ENCODE measurements at places on chromosomes 4 and X.

- no peak for DNase-seq
Observed at GRCh38 chr4:6178757-6179156, 21.6 kb downstream of the JAKMIP1 start.

- no peak for DNase-seq
Observed at GRCh38 chr4:173195109-173195508, 26.5 kb downstream of the GALNT7 start.

- DNase-seq: no peak
Observed at GRCh38 chr4:53055274-53055673, 193.2 kb downstream of the RASL11B start.

DNA sequence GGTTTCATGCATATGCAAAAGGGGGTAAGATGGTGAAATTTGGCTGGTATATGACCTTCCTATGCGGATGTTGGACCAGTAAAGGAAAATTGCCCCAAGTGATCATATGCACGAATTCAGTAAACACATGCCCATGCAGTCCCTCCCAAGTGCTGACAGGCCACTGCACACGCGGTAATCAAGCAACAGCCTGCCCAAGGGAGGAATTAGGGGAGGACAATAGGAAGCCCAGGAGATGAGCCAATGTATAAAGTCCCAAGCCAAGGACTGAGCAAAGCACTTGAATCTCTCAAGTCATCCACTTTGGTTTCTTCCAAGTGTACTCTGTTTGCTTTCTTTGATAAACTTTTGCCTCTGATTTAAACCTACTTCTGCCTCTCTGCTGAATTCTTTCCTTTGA lies 21.1 kb downstream of the MAGEB16 start:
- DNase-seq: no peak

DNA sequence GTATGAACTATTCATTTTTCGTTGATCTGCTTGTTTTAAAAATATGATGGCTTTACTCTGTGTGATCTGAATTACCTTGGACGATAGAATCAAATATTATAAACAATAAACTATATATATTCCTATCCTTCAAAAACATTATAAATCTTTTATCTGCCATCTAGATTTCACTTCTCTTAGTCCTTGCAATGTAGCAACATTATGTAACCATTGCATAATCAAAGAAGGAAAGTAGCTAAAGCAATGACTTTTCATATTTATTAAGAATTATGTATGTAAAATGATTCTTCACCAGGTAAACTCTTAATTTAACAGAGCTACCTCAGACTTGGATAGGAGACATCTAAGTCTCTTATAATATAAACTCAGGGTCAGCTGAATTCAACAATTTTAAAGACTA lies 210.5 kb downstream of the ADAMTS3 start:
- DNase-seq: no peak

GRCh38 chr4:72320223-72320948 lies 248.6 kb downstream of the ADAMTS3 start:
- DNase-seq: no peak

- DNase-seq: no peak
Observed at GRCh38 chr4:76600447-76600846, 165.4 kb downstream of the SHROOM3 start.

- no peak for DNase-seq
Observed at GRCh38 chrX:819684-820083, 189.1 kb downstream of the SHOX start.

DNA sequence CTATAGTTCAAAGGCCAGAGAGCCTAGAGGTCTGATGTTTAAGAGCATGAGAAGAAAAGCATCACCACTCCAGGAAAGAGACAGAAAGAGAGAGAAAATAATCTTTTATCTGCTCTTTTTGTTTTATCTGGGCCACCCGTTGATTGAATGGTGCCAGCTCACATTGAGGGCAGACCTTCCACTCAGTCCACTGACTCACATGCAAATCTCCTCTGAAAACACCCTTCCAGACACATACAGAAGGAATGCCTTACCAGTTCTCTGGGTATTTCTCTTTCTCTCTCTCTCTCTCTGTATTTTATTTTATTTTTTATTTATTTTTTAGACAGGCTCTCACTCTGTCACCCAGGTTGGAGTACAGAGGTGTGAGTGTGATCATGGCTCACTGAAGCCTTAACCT lies 252.5 kb downstream of the DTHD1 start:
- DNase-seq: no peak

DNA sequence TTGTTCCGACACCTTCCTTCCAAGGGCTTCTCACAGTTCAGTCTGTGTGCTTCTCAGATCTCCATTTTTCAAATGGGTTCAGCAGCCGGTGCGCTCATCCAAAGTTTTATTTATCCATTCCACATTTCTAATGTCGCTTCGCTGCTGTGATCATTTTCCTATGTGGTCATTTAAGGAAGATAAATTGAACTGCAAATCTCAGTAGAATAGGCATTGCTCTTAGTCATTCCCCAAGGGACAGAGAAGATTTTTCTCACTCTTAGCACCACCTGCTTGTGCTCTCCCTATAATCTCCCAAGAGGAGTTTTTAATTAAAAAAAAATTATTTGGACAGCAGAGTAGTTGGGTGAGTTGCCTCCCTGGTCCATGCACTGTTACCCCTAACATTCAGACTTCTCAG lies 278.9 kb upstream of the GATB start:
- DNase-seq: no peak

DNA sequence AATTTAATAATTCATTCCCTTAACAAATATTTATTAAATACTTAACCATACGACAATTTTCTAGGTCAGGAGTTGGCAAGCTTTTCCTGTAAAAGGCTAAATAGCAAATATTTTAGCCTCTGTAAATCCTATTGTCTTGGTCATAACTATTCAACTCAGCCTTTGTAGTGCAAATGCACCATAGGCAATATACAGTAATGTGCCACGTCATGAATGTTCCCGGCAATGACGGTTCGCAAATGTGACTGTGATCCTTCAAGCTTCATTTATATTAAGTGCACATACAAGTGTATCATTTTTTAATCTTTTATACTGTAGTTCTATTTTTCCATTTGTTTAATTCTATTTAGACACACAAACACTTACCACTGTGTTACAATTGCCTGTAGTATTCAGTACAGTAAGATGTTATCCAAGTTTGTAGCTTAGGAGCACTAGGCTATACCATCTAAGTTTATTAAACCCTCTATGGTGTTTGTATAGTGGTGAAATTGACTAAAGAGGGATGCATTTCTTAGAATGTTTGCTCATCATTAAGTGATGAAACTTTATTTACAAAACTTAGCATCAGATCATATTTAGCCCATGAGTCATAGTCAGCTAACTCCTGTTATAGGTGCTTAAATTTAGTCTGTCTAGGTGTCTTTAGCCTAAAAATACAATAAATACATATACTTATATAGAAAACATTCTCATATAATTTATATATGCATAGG lies 553.6 kb downstream of the STPG2 start:
- no peak for DNase-seq

DNA sequence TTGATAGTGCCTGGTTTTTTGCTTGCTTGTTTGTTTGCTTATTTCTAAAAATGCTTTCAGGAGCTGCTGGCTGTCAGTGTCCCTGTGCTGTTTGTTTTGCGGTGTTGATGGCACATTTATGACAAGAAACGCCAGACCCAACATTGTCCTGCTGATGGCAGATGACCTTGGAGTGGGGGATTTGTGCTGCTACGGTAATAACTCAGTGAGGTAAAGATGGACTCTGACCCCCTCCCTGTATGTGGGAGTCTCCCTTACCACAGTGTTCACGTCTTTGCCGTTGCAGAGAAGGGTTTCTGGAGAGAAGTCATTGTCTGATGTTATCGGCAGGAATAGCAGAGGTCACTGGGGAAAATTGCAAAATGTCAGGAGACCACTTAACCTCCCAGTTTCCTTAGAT lies at the start of gene ARSH:
TSS of gene ARSH (plus strand) at position 52 of the 400 bp plus-strand sequence. CDS start at position 119, 67 bp downstream.
- DNase-seq: no peak

GRCh38 chr4:151841107-151841506 lies 80.3 kb upstream of the GATB start:
- DNase-seq: no peak

- no peak for DNase-seq
Observed at GRCh38 chr4:95563638-95564337, 15.0 kb upstream of the UNC5C start.

GRCh38 chr4:169925678-169926077 lies 100.5 kb downstream of the MFAP3L start:
- no peak for DNase-seq

GRCh38 chr4:68962868-68963267 lies 11.3 kb upstream of the UGT2A3 start:
- no peak for DNase-seq

- no peak for DNase-seq
Observed at GRCh38 chrX:112714357-112714918, 34.7 kb upstream of the LHFPL1 start.

- no peak for DNase-seq
Observed at GRCh38 chrX:91122151-91122694, 312.4 kb upstream of the PABPC5 start.

- no peak for DNase-seq
Observed at GRCh38 chr4:48334900-48335384, 6.4 kb upstream of the SLAIN2 start.

GRCh38 chr4:186400676-186401075 lies 134.7 kb downstream of the F11 start:
- DNase-seq: no peak

DNA sequence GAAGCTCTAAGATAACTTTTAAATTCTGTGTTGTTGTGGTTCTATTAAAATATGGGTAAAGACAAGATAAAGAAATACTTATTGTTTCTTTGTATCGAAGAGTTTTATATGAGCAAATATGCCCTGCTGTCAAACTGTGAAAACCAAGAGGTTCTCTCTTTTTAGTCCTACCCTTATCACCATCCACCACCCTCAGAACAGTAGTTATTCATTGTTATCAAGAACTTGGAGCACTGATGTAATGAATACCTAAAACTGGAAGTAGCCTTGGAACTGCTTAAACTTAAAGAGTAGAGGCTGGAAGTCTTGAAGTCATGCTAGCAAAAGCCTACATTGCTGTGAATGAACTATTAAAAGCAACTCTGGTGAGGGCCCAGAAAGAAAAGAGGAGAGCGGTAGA lies 9.2 kb downstream of the PIR start:
- no peak for DNase-seq

GRCh38 chr4:103067841-103068547 lies 8.6 kb downstream of the SLC9B2 start:
- no peak for DNase-seq
